Heart right ventricle (tissue), 16 donors: ENCODE measurements at places on chromosomes 2 and 18.

DNA sequence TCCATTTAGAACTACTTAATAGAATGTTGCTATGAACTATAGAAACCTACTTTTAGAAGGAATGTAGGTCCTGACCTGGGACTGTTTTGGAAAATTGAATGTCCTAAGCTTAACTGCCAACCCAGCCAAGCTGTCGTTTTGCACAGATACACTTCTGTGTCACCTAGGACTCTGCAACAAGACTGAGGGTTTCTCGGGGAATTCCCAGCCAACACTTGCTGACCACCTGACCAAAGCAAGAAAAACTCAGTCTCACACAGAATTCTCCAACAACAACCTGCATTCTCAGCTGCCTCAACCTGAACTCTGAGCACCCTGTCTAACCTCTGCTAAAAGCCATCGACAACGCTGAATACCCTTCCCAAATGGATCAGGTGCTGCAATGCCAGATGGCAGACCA lies 128.2 kb downstream of the SS18 start:
- no peak for DNase-seq
- H3K27ac ChIP-seq, result no peak overlapping the region
- H3K4me3 ChIP-seq, result no peak overlapping the region
- H3K36me3 ChIP-seq, result no peaks in the 10 kb centered on the region
- H3K4me1 ChIP-seq, result no peaks in the 10 kb centered on the region

DNA sequence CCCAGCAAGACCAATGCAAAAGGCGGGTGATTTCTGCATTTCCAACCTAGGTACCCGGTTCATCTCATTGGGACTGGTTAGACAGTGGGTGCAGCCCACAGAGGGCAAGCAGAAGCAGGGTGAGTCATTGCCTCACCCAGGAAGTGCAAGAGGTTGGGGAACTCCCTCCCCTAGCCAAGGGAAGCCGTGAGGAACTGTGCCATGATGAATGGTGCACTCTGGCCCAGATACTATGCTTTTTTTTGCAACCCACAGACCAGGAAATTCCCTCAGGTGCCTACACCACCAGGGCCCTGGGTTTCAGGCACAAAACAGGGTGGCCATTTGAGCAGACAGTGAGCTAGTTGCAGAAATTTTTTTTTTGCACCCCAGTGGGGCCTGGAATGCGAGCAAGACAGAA lies 662.6 kb upstream of the ACVR2A start:
- H3K27ac ChIP-seq, result no peak overlapping the region
- DNase-seq, result no peak
- no peaks in the 10 kb centered on the region for H3K4me1 ChIP-seq
- H3K36me3 ChIP-seq, result no peaks in the 10 kb centered on the region
- H3K27me3 ChIP-seq, result no peaks in the 10 kb centered on the region

GRCh38 chr2:108637304-108637669 lies 82.0 kb upstream of the RANBP2 start:
- no peak for DNase-seq
- H3K27me3 ChIP-seq, result no peaks in the 10 kb centered on the region
- no peaks in the 10 kb centered on the region for H3K36me3 ChIP-seq
- H3K4me3 ChIP-seq, result no peak overlapping the region

DNA sequence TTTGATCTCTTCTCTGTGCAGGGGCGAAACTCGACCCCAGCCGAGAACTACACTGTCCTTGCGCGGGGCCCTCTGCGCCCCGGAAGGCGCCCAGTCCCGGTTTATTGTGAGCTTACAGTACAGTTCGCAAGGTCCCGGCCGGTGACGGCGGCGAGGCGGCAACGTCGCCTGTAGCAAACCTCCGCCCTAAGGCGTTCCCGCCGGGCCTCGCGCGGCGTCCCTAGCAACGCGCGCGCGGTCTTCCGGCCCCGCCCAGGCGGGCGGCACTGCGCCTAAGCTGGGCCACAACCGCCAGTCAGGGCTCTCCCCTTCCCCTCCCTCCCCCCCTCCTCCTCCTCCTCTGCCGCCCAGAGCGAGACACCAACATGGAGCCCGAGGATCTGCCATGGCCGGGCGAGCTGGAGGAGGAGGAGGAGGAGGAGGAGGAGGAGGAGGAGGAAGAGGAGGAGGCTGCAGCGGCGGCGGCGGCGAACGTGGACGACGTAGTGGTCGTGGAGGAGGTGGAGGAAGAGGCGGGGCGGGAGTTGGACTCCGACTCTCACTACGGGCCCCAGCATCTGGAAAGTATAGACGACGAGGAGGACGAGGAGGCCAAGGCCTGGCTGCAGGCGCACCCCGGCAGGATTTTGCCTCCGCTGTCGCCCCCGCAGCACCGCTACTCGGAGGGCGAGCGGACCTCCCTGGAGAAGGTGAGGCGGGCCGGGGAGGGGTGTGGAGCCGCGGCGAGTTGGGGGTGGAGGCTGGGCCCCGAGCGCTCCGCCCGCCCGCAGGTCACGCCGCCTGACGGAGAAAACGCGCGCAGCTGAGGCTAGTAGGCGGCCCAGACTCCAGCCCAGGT lies at the start of gene ALMS1:
Gene ALMS1 (plus strand): TSS at position 333 of the 838 bp plus-strand sequence. CDS start 33 bp downstream, at position 366.
- DNase-seq, result peak; percentile 88
- peak within 1 kb of the TSS; percentile 80 for H3K4me3 ChIP-seq
- peak within 1 kb of the TSS; percentile 90 for H3K27ac ChIP-seq
- H3K27me3 ChIP-seq, result no peaks in the 10 kb centered on the region

DNA sequence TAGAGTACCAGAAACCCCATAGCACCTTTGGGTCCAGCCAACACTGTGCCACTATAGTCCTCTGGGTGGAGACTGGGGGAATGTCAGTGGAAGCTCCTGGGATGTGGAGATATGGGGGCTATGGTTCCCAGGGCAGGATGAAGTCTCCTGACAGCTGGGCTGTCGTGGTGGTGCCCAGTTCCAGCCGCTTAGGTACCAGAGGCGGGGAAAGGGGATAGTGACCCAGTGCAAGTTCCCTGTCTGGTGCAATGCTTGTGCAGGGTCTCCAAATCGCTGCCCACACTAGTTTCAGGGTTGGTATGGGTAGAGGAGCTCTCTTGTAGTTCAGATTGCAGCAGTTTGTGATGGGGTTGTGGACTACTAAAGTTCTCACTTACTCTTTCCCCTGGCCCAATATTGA lies 97.9 kb downstream of the ANKRD12 start:
- no peak for DNase-seq
- no peak overlapping the region for H3K27ac ChIP-seq
- no peaks in the 10 kb centered on the region for H3K4me1 ChIP-seq
- no peak overlapping the region for H3K4me3 ChIP-seq
- H3K27me3 ChIP-seq, result no peaks in the 10 kb centered on the region

DNA sequence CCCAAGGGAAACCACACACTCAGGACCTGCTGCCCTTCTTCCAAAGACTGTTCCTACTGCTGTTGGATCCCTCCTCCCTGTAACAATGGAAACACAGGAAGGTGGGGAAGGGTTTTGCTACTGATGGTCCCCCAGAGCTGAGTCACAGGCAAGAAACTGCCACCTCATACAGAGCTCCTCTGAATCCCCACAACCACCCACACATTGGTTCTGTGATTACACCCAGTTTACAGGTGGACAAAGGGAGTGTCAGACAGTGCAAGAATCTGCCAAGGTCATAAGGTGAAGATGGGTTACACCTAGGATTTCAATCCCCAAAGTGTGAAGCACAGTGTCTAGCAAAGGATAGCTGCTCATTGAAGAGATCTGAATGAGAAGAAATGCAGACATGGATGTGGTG lies 141.7 kb upstream of the LMAN1 start:
- H3K4me3 ChIP-seq, result no peak overlapping the region
- no peaks in the 10 kb centered on the region for H3K36me3 ChIP-seq
- no peak for DNase-seq
- no peak overlapping the region for H3K27ac ChIP-seq
- no peaks in the 10 kb centered on the region for H3K27me3 ChIP-seq

GRCh38 chr2:180761224-180761623 lies 219.2 kb upstream of the UBE2E3 start:
- H3K36me3 ChIP-seq, result no peaks in the 10 kb centered on the region
- no peak for DNase-seq
- H3K27me3 ChIP-seq, result no peaks in the 10 kb centered on the region
- H3K4me1 ChIP-seq, result no peaks in the 10 kb centered on the region
